ENCODE measurements at places on chromosomes 11 and 22.

DNA sequence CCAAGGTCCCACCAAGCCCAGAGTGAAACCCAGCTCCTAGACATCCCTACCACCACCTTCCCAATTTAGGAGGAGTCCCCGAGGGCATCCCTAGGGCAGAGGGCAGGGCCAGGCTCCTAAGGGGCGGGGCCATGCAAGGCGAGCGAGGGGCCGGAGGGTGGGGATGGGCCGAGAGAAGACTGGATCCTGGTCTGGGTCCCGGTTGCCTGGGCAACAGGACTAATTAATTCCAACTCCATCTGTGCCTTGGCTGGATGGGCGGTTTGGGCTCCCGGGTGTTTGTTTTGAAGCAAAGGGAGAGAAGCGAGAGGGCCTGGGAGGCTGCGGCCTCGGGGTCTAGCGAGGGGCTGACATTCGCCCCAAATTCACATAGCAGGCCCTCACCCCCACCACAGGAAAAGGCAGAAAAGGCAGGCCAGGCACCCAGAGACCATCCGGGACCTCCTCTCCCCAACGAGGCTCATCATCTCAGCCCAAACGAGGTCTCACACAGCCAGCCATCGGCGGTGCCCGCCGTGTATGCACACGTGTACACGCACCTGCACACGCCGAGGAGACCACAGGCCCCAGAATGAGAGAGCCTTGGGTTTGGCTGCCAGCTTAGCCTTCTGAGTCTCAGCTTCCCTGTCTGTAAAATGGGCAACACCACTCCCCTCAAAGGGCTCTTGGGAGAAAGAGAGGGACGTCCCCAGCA, 23.9 kb downstream of the ELFN2 start:
- DNase-seq: no peak

DNA sequence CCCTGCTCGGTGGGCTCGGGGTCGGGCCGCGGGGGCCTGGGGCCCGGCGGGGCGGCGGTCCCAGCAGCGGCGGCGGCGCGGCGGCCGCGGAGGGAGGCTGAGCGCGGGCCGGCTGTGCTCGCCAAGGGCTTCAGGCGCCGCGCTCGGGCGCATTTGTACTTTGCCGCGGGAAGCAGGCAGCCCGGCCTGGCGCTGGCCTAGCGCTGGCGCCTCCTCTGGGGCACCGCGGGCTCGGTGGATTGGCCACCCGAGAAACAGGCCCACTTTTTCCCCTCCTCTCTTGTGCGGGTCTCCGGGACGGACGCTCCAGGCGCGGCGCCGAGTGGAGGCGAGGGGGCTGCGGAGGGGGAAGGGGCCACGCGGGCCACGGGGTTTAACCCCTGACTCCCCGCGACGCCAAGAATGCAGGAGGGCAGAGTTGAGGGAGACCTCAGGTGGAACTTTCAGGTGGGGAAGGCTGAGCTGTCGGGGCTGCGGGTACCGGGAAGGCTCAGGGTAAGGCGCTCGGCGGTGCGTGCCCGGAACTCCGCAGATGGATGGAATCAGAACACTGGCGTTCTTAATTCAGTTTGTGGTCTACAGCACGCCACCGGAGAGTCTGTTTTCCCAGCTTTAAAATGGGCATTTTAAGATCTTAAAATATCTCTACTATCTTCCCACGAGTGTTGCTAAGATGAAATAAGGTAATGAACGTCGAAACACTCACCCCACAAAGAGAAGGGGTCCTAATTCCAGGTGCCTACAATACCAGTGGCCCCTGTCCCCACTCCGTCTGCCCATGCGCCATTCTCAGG, at the start of gene CHRDL2:
TSS of gene CHRDL2 (minus strand) at position 126 of the 794 bp plus-strand sequence. CDS start 538 bp downstream, outside the sequence.
- no peak for DNase-seq

DNA sequence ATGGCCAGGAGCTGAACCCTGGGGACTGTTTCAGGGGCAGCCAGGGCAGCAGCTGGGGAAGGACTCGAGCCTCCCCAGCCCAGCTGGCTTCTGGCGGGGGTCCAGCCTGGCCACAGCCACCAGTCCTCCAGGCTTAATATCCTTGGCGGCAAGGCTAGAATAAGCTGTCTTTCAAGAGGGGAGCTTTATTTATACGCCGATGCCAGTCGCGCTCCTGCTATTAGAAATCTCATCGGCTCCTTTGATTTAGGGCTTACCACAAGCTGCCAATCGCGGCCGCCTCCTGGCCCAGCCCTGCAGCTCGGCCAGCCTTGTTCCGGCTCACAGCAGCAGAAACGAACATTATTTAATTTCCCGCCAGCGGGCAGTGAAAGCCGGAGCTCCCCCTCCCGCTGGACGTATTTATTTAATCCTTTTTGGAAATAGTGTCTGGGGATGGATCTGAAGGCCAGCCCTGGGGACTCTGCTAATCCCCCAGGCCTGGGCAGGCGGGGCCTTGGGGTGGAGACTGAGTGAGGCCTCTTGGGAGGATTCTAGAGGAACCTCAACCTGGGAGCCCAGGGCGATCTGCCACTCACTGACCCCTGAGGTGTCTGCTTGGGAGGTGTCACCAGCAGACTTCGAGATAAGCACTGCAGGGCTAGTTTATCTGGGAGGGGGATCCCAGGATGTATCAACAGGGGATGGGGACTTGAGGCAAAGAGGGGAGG, 363.1 kb downstream of the MN1 start:
- DNase-seq: peak; percentile 34

DNA sequence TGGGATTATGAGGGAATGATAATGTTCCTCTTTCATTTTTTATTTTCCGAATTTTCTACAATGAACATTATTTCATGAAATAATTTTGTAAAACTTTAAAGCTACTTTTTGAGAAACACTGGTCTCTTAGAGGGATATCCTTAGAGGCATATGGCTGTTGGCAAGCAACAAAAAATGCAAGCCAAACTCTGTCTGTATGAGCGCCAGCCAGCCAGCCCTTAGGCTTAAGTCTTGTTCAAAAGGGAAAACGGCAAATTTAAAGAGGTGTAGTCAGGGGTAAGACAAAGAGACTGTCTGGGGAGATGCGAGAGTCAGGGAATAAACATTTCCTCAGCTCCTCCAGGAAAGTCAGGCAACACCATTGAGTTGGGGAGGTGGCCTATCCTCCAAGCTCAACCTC, 22.5 kb downstream of the ASCC2 start:
- DNase-seq: no peak

- no peak for DNase-seq
Measured at GRCh38 chr11:33268945-33269540, 11.9 kb downstream of the HIPK3 start.

DNA sequence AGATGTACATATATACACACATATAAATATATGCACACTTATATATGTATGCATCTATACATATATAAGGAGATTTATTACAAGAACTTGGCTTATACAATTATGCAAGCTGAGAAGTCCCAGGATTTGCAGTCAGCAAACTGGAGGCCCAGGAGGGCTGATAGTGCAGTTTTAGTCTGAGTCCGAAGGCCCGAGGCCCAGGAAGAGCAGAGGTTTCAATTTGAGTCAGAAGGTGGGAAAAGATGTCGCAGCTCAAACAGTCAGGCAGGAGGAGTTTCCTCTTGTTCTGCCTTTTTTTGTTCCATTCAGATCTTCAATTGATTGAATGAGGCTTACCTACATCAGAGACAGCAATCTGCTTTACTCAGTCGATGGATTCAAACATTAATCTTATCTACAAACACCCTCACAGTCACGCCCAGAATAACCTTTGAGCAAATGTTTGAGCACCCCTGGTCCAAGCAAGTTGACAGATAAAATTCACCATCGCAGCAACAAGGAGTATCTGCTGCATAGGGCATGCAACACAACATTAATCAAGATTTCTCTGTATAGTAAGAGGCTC, 4.0 kb upstream of the SGSM1 start:
- no peak for DNase-seq

DNA sequence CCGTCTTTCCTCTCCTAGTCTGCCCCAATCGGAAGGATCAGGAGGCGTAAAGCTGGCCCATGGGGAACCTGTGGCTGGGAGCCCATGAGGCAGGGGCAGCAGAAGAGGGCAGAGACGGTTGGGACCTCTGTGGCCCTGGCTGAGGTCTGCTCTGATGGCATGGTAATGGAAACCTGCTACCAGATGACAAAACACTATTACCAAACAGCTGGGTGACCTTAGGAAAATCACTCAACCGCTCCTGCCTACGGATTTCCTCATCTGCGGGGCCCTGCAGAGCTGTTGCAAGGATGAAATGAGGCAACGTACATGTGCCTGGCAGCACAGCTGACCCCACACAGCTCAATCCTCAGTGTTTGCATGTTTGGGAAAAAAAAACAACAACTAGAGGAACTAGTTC, 4.6 kb downstream of the AP5B1 start:
- peak; percentile 64 for DNase-seq

DNA sequence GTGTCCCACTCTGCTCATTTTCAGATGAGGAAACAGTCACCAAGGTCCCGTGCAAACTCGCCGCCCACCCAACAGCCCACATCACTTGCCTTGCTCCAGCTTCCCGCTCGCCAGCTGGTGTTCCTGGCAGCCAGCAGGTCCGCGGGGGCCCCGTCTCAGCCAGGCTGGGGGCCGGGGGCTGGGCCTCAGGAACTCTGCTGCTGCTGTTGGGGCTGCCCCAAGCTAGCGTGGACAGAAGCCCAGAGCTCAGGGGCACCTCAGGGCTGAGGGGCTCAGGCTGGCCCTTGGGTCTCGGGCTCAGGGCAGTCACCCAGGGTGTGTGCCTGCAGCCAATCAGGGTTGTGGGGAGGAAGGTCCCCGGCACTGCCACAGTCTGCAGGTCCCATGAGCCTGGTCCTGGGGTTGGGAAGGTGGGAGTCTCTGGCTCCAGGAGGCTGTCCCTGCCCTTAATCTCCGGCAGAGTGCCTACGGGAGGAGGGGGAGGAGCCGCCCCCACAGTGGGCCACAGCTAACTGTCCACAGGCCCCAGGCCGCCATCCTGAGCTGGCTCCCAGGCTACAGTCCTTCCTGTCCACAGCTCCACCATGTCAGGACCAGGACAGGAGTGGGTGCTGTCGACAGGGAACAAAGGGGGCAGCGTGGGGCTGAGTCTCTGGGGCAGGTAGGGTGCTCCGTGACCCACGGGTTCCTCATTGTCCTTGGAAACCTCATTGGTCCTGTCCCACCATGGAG, 65.2 kb downstream of the ARFGAP3 start:
- DNase-seq: no peak

- no peak for DNase-seq
Measured at GRCh38 chr11:82995754-82996398, 75.8 kb downstream of the RAB30 start.

DNA sequence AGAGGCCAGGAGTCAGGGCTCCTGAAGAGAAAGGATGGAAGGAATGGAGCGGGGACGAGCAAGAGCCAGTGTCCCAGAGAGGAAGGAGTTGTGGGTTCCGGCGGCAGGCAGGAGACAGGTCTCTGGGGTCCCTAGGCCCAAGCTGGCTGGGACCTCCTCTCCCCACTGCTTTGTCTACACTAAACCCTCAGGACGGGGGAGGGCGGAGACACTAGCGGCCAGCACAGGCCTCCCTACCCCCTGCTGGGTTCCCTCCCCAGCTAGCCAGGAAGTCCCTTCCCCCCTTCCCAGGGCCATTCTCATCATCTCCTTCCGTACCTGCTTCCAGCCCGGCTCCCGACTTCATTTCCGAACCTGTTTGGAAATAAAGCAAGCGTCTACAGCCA, 79.5 kb downstream of the ST3GAL4 start:
- no peak for DNase-seq

GRCh38 chr11:131217313-131218310, 152.8 kb upstream of the NTM start:
- DNase-seq: no peak

- DNase-seq: no peak
Measured at GRCh38 chr11:64670975-64671374, 52.0 kb downstream of the NRXN2 start.

DNA sequence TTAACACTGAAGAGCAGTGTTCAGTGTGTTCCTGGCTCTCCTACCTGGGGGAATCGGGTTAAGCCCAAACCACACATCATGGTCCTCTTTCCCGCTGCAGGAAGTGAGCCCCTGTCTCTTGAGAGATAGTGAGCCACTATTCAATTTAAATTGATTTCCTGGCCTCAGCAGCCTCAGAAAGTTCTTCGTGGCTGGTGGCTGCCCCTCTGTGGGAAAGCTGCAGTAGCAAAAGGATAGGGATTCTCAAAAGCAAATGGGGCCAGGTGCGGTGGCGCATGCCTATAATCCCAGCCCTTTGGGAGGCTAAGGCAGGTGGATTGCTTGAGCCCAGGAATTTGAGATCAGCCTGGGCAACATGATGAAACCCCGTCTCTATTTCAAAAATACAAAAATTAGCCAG, 49.1 kb upstream of the CD5 start:
- DNase-seq: no peak

DNA sequence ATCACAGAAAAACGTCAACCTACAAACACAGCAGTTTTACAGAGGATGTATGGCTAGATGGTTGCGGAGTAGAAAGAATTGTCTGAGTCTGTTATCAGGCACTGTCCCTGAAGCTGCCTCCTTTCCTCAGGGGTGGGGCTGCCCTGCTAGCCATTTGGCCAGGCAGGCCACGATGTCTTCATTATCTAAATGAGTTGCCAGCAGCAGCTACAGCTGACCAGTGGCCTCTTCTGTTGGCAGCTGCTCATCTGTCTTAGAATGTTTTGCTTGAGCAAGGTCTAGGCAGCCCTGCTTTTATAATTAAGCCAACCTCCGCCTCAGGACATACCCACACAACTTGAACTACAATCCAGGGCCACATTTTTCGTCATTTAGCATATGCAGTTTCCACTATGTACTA, 17.5 kb downstream of the SLC6A5 start:
- DNase-seq: no peak

- no peak for DNase-seq
Measured at GRCh38 chr11:134561331-134561720, 149.3 kb upstream of the B3GAT1 start.

- no peak for DNase-seq
Measured at GRCh38 chr22:47107431-47107830, 345.0 kb downstream of the TBC1D22A start.

- DNase-seq: no peak
Measured at GRCh38 chr11:115577701-115578100, 73.5 kb upstream of the CADM1 start.

- DNase-seq: no peak
Measured at GRCh38 chr11:123642435-123642834, 12.0 kb downstream of the SCN3B start.

- DNase-seq: no peak
Measured at GRCh38 chr11:125091247-125091876, 20.1 kb downstream of the TMEM218 start.

- DNase-seq: no peak
Measured at GRCh38 chr11:73968356-73968966, 14.2 kb downstream of the UCP2 start.

DNA sequence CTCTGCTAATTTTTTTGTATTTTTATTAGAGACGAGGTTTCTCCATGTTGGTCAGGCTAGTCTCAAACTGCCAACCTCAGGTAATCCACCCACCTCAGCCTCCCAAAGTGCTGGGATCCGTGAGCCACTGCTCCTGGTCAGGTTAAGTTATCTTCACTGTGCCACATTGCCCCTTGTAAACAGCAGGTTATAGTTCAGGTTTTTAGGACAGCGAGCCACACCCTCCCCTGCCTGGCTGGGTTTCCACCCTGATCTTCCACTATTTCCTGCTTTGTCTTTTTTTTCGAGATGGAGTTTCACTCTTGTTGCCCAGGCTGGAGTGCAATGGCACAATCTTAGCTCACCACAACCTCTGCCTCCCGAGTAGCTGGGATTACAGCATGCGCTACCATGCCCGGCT, 16.1 kb downstream of the ACO2 start:
- no peak for DNase-seq

GRCh38 chr11:1933416-1934334, 13.5 kb upstream of the MRPL23 start:
- no peak for DNase-seq

All from adrenal gland (tissue), 19 donors.